Activated naive CD4-positive, alpha-beta T cell treated with anti-CD3 and anti-CD28 coated beads, Interleukin-2, amount 10 ng/mL, durations not matched to agents 7 days and 5 days (primary cell): ENCODE measurements at places on chromosomes 5 and 9.

DNA sequence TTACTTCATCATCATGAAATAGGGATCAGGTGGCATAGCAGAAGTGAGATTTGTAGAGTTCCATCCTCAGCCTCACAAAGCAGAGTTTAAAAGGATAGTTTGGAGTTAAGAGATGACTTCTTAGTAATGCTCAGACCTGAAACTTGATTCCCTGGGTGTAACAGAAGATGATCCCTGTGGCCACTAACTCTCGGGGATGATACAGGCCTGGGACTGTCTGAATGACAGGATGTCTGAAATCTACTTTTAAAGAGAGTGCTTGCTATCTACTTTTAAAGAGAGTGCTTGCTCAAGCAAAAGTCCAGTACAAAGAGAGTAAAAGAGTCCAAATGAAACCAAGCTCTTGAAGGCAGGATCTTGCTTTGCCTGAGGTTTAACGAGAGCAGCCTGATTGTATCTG is 14.6 kb downstream of the ADAMTS16 start:
- DNase-seq = no peak

DNA sequence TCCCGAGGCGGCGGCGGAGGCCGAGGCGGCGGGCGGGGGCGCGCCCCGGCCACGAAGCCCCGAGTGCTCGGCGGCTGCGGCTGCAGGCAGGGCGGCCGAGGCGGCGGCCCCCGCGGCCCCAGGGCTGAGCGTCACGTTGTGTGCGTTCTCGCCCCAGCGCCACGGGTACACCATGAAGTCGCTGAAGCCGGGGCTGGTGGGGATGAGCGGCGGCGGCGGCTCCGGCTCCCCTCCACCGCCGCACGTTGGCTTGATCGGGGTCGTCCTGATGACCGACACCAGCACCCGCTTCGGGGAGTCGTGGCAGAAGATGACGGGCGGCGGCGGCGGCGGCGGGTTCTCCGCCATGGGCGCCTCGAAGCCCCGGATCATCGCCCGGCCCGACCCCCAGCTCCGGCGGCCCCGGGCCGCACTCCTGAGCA is 498 bp downstream of the ZNF367 start:
- DNase-seq = no peak

- DNase-seq = peak; percentile 18
Measured at GRCh38 chr9:130659699-130660248, 4.6 kb upstream of the PRDM12 start.

GRCh38 chr9:99235926-99236634 is 14.0 kb downstream of the SEC61B start:
- no peak for DNase-seq

DNA sequence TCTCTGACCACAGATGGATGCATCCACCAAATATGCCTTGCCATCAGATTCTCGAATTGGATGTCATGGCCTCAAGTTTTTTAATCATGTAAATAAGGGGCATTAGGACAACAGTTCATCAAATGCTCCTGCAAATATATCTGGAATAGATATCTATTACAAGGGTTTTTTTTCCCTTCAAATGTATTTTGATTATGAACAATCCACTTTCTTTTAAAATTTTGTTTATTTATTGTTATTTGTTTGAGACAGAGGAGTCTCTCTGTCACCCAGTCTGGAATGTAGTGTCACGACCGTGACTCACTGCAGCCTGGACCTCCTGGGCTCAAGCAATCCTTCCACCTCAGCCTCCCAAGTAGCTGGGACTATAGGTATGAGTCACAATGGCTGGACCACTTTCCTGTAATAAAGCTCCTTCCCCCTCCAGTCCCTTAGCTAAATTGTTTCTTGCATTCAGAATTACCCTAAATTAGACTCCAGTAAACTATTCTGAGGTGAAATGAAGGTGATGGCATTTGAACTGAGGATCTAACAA is 1412.1 kb downstream of the EFNA5 start:
- DNase-seq = no peak

- DNase-seq = no peak
Measured at GRCh38 chr5:62786099-62786498, 207.5 kb downstream of the LRRC70 start.

DNA sequence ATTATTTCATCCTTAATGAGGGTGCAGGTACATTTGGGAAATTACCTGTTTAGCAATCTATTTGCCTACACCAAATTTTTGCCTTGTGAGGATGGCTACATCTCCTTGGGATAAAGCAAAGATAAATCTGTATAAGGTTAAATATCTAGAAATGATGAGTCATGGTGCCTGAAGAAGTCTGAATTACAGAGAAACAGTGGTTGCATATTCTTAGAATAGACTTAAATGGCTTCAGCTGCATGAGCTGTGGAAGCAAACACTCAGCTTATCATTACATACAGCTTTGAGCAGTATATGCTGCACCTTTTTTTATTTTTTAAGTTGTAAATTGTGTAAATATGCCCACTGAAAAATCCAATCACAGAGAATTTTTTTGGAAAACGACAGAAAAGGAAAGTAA is 153.5 kb downstream of the RAPGEF6 start:
- DNase-seq = no peak

GRCh38 chr5:154767576-154767975 is 12.4 kb downstream of the LARP1 start:
- DNase-seq = no peak

- no peak for DNase-seq
Measured at GRCh38 chr5:25006734-25007133, 362.0 kb upstream of the CDH10 start.

DNA sequence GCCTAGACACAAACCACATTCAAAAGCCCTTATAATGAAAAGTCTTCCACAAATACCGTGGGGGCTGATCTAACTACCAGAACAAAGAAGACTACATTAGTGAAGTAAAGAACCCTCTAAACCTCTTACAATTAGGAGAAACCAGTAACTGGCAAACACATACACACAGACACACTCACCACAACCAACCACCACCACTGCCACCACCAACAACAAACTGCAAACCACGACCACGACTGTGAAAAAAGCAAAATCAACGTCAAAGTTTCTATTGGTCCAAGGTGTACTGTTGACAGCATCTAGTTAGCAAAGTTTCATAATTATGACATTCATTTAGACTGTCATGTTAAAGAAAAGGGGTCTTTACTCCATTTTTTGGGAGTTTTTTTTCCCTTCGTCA is 2.7 kb downstream of the CDO1 start:
- DNase-seq = peak; percentile 26

DNA sequence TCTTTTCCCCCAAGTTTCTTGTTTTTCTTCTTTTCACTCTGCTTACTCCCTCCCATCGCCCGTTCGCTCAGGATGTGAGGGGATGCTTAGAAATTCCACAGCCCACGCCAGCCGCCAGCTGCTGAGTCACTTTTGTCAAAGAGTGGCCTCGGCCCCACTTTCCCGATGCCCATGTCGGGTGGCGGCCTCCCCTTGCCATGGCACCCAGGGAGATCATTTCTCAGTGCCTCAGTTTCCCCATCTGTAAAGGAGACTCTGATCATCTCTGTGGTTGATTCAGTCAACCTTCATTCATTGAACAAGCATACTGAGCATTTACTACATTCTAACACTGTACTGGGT is 353 bp upstream of the PDGFRB start:
- DNase-seq = no peak

- DNase-seq = no peak
Measured at GRCh38 chr9:98644011-98644410, 64.7 kb downstream of the GABBR2 start.

- DNase-seq = no peak
Measured at GRCh38 chr5:145772466-145772865, 62.7 kb downstream of the PRELID2 start.

GRCh38 chr9:100355561-100355960 is 2.8 kb upstream of the TEX10 start:
- no peak for DNase-seq

DNA sequence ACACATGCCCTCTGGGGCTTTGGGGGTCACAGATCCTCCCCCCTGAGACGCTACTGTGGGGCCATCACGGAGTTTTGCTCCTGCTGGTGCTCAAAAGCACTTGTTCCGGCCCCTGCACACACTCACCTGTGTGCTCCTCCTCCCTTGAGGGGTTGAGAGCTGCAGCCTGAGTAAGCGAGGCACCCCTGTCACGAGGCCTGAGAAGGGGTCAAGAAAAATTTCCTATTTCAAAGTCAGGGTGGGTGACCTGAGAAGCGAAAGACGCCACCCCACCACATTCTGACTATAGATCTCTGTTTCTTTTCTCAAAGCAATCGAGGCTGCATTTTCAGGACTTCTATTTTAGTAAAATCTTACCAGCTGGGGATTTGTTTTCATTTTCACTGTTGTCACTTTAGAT is 138.5 kb downstream of the DCP2 start:
- no peak for DNase-seq

- no peak for DNase-seq
Measured at GRCh38 chr9:132663117-132663516, 6.7 kb downstream of the DDX31 start.

DNA sequence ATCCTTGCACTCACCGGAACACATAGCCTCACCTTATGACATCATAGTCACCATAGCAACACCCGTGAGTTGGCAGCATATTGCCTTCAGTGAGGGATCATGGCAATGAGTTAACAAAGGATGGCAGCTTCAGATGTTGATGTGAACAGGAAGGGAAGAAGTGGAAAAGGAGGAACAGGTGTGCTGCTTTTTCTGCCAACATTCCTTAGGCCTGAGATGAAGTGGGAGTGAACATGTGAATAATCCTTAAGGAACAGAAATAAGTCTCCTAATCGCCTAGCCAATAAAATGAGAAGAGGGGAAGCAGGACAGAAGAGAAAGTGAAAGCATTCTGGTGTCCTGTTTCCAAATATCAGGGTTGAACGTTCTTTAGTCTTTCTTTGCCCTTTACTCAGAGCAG is 360.0 kb downstream of the BRINP1 start:
- no peak for DNase-seq

- DNase-seq = no peak
Measured at GRCh38 chr5:32098291-32098690, 75.8 kb downstream of the GOLPH3 start.

- no peak for DNase-seq
Measured at GRCh38 chr5:9483779-9484178, 62.1 kb downstream of the SEMA5A start.

DNA sequence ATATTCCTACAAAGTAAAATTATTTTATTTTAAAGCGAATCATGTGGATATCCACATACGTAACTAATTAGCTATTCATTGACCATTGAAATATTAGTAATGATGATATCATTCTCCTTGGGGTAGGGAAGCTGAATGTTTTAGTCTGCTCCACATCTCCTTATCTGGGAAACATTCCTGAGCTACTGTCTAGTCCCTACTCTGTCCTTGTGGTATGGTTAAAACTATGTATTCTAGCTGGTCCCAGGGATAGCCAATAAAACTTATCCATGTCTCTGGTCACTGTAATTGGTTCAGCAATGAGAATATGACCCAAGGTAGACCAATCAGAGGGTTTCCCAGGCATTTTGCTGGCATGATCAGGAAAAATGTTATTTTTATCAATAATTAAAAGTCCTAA is 76.0 kb upstream of the DAP start:
- DNase-seq = no peak

- DNase-seq = no peak
Measured at GRCh38 chr5:65823845-65824445, 101.9 kb downstream of the NLN start.

DNA sequence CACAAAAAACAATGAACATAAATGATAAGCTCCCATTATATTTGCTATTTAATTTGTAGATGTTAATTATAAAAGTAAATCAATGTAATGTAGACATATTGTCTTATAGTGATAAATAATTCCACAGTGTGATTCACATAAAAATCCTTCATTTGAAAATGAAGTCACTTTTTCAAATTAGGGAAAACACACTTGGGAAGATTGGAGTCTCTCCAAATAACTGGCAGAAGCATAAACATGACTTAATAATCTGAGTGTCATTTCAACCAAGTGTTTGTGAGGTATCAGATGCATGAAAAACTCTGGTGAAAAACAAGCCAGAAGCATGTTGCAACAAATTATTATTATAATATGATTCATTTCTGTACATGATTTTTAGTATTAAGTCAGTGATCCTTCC is 102.2 kb downstream of the CETN3 start:
- DNase-seq = no peak

- DNase-seq = no peak
Measured at GRCh38 chr5:104023739-104024138, 461.1 kb upstream of the NUDT12 start.

DNA sequence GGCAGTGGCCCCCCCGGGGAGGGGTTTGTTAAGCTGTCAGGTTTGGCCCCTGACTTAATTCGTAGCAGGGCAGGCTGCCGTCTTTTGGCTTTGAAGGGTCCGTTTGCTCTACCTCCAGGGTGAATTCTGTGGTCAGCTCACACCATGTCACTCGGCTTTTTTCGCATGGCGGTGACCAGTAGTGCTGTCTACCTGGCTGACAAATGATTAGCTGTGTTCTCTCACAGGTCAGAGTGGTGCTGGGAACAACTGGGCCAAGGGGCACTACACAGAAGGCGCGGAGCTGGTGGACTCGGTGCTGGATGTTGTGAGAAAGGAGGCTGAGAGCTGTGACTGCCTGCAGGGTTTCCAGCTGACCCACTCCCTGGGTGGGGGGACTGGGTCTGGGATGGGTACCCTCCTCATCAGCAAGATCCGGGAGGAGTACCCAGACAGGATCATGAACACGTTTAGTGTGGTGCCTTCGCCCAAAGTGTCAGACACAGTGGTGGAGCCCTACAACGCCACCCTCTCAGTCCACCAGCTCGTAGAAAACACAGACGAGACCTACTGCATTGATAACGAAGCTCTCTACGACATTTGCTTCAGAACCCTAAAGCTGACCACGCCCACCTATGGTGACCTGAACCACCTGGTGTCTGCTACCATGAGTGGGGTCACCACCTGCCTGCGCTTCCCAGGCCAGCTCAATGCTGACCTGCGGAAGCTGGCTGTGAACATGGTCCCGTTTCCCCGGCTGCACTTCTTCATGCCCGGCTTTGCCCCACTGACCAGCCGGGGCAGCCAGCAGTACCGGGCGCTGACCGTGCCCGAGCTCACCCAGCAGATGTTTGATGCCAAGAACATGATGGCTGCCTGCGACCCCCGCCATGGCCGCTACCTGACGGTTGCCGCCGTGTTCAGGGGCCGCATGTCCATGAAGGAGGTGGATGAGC is 1.4 kb downstream of the TUBB4B start:
- DNase-seq = no peak

DNA sequence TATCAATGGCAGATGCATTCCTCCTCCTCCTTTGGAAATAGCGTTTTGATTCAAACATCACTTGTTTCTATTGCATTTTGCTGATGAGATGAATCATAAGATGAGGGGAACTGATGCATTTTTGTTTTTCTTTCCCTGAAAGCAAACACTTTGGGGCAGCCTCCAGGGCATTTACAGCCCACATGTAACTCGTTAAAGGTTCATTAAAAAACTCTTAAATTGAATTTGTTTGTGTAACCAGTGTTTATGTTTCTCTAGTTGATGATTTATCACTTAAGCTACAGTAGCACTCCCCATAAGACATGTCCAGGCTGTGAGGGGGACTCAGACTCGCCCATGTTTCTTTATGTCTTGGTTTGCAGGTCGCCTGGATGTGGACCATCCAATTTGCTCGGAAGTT is 246.1 kb upstream of the ANKH start:
- no peak for DNase-seq

- no peak for DNase-seq
Measured at GRCh38 chr5:102815540-102816332, 60.6 kb downstream of the PAM start.

- peak; percentile 77 for DNase-seq
Measured at GRCh38 chr9:109469646-109470358, 28.3 kb downstream of the PTPN3 start.

- no peak for DNase-seq
Measured at GRCh38 chr9:117815948-117816347, 111.7 kb downstream of the TLR4 start.
